Mesendoderm (in vitro differentiated cells): ENCODE measurements at places on chromosomes 7 and 10.
A peak's percentile ranks its signal among the peaks of the same experiment; 100 is the strongest.

GRCh38 chr10:131822692-131823245 lies 78.0 kb upstream of the PPP2R2D start:
- DNase-seq = no peak

- DNase-seq = no peak
These were observed 8.2 kb downstream of the ATE1 start for GRCh38 chr10:121919666-121920065.

DNA sequence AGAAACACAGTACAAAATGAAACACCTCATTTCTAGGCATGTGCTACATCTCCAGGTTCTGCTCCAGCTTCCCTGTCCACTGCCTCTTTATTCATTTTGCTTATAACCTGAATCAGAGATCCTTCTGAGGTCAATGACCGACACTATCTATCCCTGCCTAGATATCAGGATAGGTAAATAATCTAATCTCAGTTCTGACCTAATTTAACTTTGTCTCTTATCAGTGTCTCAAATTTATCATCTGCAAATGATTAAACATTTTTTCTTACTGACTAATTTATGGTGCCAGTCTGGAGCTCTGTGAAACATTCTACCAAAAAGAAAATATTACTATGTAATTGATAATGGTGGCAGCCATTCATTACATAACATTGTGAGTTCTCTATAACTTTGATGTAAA lies 61.1 kb downstream of the SGCE start:
- DNase-seq = peak; percentile 34

GRCh38 chr10:93915598-93915997 lies 21.8 kb downstream of the SLC35G1 start:
- peak; percentile 79 for DNase-seq

DNA sequence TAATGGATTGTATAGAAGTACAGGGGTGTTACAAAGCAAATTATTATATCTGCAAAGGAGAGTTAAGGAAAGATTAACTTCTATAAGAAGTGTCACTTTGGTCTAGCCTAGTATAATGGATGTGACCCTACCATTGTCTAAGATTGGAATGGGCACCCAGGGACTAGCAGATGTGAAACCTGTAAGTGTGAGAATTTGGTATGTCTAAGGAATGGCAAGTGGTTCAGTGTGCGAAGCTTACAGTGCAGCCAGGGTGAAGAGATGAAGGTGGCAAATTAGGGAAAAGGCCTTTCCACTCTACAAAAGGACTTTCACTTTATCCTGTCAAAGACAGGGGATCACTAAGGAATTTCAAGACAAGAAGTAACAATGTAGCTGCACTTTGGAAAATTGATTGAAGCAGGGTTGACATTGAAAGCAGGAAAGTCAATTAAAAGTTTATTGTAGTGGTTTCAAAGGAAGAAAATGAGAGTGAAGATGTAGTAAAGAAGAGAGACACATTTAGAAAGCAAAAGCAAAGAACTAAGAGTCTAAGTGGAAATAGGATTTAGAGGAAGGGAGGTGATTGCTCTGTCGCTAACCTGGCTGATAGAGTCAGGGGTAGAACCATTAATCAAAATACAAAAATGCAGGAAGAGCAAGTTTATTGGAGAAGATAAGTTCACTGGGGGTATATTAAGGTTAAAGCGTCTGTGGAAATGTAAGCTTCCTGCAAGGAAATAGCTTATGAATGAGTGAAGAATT lies 47.4 kb downstream of the KCND2 start:
- no peak for DNase-seq

DNA sequence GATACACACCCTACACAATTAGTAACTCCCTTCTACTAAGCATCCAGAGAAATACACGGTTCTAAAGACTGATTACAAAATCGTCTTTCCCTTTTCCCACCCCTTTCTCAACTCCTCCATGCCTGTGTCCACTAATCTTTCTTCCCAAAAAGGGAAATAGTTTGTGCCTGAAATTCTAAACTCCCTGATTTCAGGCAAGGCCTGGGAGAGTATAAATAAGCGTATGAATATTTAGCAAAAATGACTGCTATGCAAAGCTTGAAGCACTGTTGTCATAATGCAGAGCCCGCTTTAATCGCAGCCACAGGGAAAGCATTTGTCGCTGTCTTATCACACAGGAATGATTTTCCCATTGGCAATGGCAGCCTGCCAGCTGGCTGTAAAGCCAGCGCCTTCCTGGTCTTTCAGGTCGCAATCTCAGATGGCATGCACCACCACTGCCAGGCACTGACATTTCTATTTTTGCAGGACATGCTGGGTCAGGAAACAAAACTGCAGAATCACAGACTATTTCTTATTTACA lies 142.9 kb upstream of the PCGF5 start:
- no peak for DNase-seq

GRCh38 chr7:77696643-77697534 lies 630 bp downstream of the RSBN1L start:
- peak; percentile 73 for DNase-seq

- DNase-seq = no peak
These were observed 314.8 kb downstream of the HPSE2 start for GRCh38 chr10:98920807-98921206.

DNA sequence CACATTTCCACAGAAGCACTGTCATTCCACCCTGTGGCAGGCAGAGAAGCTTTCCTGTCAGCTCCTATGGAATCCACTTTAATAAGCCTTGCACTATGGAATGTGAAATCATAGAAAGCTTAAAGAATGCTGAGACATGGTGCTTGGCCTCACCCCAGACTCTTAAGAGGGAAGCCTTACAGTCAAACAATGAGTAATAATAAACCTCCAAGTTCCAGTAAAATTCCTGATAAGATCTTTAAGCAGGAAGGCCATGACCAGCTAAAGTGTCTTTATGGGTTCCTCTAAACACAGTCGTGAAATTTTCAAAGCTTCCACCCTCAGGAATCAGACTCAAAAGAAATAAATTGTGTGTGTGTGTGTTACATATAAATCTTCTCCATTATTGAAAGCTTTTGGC lies 11.9 kb upstream of the TEX36 start:
- no peak for DNase-seq

DNA sequence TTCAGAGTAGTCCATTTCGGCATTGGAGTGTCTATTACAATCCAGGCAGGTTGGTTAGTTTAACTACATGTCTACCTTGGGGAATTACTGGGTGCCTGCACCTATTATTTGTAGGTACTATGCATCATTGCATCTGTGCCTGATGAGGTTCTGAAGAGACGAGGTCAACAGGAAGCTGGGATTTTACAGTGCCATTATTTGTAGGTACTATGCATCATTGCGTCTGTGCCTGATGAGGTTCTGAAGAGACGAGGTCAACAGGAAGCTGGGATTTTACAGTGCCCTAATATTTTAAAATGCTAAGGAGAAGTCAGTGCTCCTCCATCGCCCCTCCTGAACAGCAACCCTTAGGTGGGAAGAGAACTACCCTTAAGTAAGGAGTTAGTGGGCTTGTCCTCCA lies 41.7 kb downstream of the NPY start:
- DNase-seq = no peak

- DNase-seq = no peak
These were observed 235.4 kb upstream of the MYO3A start for GRCh38 chr10:25698638-25699037.

DNA sequence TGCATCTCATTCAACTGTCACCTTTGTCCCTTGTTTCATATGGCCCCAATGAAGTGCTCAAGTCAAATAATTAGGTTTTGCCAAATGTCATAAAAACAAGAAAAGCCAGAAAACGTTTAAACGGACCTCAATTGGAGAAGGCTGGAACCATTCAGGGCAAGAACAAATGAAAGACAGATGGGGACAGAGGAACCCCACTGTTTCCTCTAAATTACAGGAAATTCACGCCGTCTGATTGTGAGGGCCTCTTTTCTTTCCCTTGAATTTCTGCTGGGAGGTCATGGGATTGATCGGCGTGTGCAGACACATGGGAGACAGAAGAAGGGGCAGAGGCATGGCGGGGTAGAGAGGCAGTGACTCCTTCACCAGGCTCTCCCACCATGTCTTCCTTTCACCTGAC lies 656.4 kb downstream of the KCNMA1 start:
- DNase-seq = no peak

GRCh38 chr10:35458500-35459448 lies 122.5 kb downstream of the CCNY start:
- no peak for DNase-seq

GRCh38 chr10:117457932-117458331 lies 82.7 kb upstream of the PDZD8 start:
- DNase-seq = peak; percentile 55

DNA sequence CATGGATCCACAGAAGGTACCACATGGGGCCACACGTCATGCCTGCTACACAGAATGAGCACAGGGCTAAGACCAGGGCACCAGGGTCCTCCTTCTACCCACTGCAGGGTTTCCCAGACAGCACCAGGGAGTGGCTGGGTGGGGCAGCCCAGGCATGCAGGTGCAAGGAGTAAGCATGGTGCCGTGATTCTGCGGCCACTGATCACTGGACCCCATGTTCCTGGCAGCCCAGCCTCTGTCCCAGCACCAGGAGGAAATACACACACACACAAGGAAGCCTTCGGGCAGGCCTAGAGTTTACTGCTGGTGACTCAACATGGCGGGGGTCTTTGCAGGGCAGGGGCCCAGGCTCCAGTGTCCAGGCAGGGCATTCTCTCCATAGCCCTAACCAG lies 13.9 kb downstream of the ATP6V1F start:
- no peak for DNase-seq

GRCh38 chr10:29849126-29849833 lies 210.1 kb downstream of the JCAD start:
- no peak for DNase-seq

GRCh38 chr10:83272666-83273434 lies 866.5 kb upstream of the GHITM start:
- no peak for DNase-seq

DNA sequence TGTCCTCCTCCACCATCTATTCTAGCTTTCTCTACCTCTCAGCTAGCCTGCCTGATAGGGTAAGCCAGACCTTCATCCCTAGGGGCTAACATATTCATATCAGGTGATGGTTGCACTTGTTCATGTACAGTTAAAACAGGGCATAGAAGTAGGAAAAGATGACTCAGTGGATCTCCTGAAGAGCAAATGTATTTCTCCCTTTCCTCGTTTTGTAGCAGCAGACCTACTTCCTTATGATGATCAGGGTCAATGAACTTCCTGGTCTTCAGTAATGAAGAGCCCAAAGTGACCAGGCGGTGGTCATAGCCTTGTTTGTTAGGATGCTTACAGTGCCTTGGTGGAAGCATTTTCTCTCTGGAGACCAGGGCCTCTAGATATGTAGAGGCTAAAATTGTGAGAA lies 6.3 kb downstream of the LIPJ start:
- no peak for DNase-seq

DNA sequence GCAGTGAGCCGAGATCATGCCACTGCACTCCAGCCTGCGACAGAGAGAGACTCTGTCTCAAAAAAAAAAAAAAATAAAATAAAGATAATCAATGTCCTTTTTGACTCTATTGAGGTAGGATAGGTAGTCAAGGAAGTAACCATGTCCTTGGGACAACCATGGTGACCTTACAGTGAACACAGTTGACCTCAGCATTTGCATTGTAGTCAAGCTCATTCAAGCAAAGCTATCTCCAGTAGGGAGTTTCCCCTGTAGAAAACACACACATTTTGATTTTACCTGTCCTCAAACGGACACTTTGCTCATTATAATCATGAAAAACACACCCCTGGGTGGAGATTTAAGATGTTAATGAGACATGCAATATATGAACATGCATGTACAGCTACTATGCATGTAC lies 171.7 kb downstream of the KIF20B start:
- no peak for DNase-seq

DNA sequence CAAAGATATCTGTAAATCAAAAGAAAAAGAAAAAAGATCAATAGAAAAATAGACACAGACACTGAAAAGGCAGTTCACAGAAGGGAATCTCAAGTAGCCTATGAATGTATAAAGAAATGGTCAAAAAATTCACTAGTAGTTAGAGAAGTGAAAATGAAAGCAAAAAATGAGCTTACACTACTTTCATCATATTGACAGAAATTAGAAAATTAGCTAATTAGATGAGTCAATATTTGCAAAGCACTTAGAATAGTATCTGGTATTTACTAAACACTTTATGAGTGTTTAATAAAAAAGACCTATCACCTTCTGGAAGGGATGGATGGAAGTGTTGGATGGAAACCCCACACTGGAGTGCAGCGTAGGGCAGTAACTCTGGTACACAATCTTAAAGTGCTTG lies 1.7 kb upstream of the CFAP58 start:
- DNase-seq = no peak

DNA sequence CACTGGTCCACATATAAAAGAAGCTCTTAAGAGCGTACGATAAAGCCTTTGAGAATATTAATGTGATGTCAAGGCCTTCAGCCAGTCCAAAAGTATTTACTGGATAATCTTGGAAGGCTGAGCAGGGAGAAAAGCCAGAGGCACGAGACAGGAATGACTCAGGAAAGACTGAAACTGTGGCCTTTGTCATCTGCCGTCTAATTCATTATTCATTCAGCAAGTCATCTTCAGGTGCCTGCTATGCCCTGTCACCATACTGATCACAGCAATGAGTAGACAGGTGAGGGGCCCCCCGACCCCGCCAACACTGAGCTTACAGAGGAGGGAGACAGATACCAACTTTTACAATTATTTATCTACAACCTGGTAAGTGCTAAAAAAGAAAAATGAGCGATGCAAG lies 78.9 kb downstream of the VOPP1 start:
- no peak for DNase-seq

- DNase-seq = no peak
These were observed 7.7 kb upstream of the SCART1 start for GRCh38 chr10:133445751-133446708.

- no peak for DNase-seq
These were observed 292.9 kb upstream of the BMPER start for GRCh38 chr7:33612442-33612841.

GRCh38 chr10:65419629-65420028 lies 1506.2 kb upstream of the LRRTM3 start:
- no peak for DNase-seq

- peak; percentile 72 for DNase-seq
These were observed 14.1 kb upstream of the DDIT4 start for GRCh38 chr10:72259491-72260238.

- no peak for DNase-seq
These were observed 81.9 kb downstream of the CCDC3 start for GRCh38 chr10:12919574-12919973.

DNA sequence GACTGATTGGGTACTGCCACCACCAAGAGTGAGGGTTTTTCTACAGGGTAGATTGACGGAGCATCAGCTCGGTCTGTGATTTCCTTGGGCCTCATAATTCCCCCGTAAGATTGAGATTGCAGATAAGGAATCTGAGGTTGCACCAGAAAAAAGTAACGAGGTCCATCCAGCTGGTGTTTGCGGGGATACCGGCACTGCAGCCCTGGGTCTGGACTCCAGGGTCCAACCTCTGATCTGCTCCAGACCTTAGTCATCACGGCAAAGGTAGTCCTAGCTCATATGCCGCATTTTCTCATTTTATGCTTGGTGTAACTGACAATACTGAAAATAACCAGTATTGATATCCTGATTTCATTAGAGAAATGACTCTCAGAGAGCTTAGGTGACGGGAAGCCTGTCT lies 3.9 kb downstream of the CARD11 start:
- DNase-seq = no peak
